NCI-H187 treated with DMSO at 0.1 percent for 48 hours (cell line): ENCODE measurements at places on chromosomes 2 and 18.

- DNase-seq = no peak
These were observed 32.1 kb upstream of the SP3 start for GRCh38 chr2:173997269-173997668.

DNA sequence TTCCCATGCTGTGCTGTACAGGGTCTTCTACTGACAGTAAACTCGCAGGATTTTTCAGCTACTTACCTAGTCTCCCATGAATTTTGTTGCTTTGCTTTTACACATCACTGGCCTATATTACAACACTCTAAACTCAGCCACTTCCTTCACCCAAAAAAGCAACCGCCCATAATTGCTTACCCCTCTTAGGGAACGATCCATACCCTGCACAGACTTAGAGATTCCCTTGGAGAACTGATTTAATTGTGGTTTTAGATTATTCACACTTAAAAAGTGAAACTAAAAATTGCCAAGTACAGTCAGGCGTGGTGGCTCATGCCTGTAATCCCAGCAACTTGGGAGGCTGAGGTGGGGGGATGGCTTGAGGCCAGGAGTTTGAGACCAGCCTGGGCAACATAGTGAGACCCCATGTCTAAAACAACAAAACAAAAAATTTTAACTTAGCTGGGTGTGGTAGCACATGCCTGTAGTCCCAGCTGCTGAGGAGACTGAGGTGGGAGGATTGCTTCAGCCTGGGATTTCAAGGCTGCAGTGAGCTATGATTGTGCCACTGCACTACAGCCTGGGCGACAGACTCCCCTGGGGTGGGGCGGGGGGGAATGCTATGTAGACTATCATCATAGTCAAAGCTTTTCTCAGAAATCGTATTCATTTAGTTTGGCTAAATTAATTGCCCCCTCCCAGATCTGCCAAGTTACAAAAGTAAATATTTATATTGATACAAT lies 19.3 kb downstream of the MRPL30 start:
- no peak for DNase-seq

GRCh38 chr2:226802573-226802972 lies 3.0 kb upstream of the IRS1 start:
- no peak for DNase-seq

DNA sequence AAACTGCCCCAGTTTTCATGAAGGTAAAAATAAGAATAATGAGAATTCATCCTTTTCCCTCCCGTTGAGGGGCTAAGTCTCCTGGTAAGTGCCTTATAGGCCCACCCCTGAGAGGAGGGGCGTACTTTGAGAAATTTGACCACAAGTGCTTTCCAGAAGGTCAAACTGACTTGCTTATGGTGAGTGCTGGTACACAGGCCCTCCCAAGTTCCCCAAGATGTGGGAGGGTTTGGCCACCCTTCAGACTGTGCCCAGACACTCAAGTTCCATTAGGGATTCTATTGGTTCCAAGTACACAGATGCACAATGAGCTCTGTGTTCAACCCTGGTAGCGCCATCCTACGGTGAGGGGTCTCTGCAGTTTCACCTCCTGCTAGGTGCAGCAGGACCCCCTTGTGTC lies 205.1 kb downstream of the CTIF start:
- DNase-seq = no peak

- no peak for DNase-seq
These were observed 16.9 kb downstream of the CROCC2 start for GRCh38 chr2:240922982-240923537.

GRCh38 chr2:217788669-217789002 lies 214.2 kb downstream of the TNS1 start:
- no peak for DNase-seq

DNA sequence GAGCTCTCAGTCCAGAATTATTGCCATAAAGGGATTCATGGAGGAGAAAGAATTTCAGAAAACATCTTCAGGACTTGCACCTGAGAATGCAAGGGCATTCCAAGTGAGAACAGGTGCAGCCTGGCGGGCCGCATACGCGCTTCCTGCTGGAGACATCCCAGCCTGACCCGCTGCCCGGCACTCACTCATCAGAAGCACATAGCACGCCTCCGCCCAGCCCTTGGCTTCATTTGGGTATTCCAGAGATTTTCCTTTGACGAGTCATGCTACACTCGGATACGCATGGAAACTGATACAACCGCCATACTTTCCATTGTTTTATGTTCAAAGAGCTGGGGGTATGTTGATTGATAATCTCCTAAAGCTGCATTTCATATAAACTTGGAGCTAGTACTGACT lies 228.0 kb upstream of the ID2 start:
- DNase-seq = no peak

- DNase-seq = no peak
These were observed 17.4 kb upstream of the GULP1 start for GRCh38 chr2:188274274-188274673.

- no peak for DNase-seq
These were observed 101.9 kb downstream of the NOL4 start for GRCh38 chr18:34122724-34123334.

DNA sequence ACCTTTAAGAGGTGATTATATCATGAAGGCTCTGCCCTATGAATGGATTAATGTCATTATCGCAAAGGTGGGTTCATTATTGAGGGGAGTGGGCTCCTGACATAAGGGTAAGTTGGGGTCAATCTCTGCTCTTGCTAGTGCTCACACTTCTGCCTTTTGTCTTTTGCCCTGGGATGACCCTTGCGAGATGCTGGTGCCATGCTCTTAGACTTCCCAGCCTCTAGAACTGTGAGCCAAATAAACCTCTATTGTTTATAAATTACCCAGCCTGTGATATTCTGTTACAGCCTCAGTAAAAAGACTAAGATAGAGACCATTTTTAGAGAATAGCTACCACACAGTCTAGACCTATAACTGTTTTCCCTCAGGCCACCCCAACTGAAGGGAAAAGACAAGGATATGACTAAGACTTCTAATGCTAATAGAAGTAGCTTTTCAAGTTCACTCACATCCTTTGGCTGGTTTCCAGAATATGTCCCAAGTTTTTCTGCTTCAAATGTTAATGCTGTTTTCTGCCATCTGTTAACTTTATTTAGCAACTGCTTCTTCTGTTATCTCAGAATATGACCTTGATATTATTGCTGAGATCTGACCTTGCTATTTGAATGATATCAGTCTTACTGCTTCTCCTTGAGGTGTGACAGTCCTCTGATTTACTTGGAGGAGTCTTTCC lies 65.1 kb upstream of the STAM2 start:
- DNase-seq = no peak

- no peak for DNase-seq
These were observed 20.4 kb downstream of the MSH6 start for GRCh38 chr2:47803363-47803762.

DNA sequence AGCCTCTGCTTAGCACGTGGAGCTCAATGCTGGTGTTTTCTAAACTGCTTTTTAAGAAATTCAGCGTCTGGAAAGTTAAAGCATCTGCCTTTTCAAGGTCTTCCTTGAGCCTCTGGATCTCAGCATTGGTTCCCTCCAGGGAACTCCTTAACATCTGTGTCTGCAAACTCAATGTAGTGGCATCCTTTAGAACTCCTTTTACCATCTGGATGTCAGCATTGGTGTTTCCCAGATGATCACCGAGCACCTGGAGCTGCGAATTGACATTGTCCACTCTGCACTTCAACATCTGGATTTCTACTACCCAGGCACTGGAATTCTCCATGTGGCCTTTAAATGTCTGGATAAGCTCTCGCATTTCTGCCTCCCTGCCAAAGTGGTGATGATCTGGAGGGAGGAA lies 3.7 kb downstream of the CLEC4F start:
- DNase-seq = no peak

DNA sequence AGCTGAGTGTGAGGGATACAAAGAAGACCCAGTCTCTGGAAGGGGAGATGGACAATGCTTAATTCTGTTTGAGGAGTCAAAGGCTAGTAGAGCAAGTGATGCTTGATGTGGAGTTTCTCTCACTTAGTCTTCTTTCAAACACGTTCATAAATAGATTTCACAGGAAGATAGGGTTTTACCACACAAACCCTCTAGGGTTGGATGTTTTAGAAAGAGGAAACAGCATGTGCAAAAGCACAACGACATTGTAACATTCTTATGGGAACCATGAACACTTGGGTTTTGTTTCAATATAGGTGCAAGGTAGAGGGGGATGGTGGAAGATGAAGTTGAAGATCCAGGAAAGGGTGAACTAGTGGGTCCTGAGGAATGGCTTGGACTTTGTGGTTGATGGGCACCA lies 10.8 kb upstream of the EFEMP1 start:
- DNase-seq = no peak

- no peak for DNase-seq
These were observed 626.7 kb upstream of the SALL3 start for GRCh38 chr18:78352910-78353309.

- DNase-seq = no peak
These were observed 104.8 kb downstream of the PPP1R1C start for GRCh38 chr2:182090486-182090885.

DNA sequence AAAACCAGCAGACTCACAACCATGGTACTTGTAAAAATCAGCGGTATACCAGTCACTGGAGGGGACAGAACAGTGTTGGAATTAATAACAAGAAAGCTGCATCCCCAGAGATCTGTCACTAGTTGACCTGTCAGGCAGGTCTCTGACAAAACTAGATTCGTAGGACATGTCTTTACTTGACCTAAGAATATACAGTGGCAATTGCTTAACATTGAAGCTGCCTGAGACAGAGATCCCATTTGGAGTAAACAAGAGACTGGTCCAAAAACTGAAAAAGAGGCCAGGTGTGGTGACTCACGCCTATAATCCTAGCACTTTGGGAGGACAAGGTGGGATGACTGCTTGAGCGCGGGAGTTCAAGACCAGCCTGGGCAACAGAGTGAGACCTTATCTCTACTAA lies 7.2 kb upstream of the SS18 start:
- DNase-seq = no peak

DNA sequence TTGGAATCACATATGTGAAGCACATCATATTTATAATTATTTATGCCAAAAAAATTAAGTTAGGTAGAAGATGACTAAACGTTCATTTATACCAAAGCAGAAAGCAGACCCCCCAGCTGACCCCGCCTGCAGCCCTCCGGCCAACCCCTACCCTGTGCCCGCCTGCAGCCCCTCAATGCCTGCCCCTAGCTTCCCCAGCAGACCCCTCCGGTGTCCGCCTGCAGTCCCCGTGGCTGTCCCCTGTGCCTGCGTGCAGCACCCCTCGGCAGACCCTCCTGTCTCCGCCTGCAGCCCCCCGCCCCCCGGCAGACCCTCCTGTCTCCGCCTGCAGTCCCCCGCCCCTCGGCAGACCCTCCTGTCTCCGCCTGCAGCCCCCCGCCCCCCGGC lies 136.2 kb downstream of the NFATC1 start:
- no peak for DNase-seq

DNA sequence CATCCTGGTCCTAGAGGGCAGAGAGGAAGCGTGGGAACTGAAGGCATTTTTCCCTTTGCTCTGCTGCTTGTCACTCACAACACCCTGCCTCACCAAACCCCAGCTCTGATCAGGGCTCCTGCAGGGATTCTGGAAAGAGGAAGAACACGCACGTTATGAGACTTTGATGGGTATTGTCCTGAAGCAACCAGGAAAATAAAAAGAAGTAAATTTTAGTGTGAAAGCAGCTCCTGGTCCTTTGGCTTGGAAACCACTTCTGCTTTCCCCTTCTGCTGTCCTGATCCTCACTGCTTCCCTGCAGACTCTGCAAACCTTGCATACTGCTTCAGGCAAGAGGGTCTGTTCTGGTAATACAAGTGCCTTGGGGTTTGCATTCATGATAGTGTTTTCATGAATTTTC lies 164.1 kb downstream of the SLC8A1 start:
- DNase-seq = no peak

DNA sequence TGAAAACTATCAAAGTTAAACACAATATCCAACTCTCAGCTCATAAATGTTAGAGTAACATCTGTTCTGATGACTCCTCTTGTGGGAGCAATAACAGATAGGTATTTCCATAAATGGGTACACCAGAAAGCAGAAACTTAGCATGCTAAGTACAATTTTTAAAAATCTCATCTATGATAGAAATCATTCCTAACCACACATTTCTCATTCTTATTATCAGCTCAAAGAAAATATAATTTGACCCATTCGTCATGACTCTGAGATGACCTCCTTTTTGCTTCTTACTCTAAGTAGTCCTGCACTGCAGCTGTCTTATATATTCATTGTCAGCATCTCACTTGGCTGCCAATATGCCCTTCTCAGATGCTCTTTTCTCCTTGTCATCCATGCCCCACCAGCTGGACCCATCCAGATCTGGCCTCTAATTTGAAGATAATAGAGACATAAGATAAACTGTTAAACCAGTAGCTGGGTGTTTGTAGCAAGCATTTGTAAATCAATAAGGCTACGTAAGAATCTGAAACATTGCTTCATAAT lies 298.3 kb downstream of the KCNS3 start:
- DNase-seq = no peak

GRCh38 chr2:53701221-53701620 lies 66.4 kb upstream of the CHAC2 start:
- DNase-seq = no peak

GRCh38 chr2:191436368-191437055 lies 191.3 kb downstream of the MYO1B start:
- DNase-seq = no peak

DNA sequence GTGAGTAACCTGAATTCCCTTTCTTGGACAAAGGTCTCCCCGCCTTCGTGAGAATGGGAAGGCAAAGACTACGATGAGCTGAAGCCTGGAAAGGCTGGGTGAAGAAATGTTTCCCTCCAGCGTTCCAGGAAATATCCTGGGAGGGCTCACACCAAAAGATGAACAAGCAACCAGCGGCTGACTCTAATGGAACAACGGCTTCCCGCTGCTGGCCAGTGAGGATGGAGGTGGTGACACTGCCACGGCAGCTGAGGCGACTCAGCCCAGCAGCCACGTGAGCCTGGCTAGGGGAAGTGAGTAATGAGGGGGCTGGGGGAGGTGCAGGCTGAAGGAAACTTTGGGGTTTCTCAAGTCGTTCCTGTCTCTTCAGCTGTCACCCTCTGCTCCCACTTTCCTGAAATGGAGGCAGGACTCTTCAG lies 105.0 kb upstream of the SMAD7 start:
- DNase-seq = no peak

GRCh38 chr18:32742579-32742978 lies 30.2 kb downstream of the KLHL14 start:
- no peak for DNase-seq

- no peak for DNase-seq
These were observed 19.0 kb downstream of the DIPK1C start for GRCh38 chr18:74438091-74438490.

DNA sequence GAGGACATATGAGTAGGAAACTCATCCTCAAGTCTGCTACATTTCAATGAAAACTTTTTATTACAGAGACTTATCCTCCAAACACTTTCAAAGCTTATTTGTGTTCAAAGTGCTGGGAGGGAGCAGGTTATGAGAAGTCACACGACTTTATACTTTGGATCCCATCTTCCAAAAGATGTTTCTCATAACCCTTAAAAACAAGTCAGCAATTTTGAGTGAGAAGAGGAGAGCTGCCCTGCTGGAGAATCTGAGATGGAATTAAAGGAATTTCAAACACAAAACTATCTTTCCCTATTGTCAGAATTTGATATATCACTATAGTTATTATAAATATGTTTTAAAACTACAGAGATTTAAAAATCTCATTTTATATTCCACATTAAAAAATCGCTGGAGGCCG lies 45.8 kb downstream of the ROCK2 start:
- no peak for DNase-seq
